ENCODE measurements at places on chromosomes 16 and 17.

GRCh38 chr16:29767062-29767461 is 11.0 kb upstream of the ZG16 start:
- no peak for DNase-seq

GRCh38 chr17:8469964-8470363 is 34.3 kb downstream of the NDEL1 start:
- DNase-seq, result no peak

DNA sequence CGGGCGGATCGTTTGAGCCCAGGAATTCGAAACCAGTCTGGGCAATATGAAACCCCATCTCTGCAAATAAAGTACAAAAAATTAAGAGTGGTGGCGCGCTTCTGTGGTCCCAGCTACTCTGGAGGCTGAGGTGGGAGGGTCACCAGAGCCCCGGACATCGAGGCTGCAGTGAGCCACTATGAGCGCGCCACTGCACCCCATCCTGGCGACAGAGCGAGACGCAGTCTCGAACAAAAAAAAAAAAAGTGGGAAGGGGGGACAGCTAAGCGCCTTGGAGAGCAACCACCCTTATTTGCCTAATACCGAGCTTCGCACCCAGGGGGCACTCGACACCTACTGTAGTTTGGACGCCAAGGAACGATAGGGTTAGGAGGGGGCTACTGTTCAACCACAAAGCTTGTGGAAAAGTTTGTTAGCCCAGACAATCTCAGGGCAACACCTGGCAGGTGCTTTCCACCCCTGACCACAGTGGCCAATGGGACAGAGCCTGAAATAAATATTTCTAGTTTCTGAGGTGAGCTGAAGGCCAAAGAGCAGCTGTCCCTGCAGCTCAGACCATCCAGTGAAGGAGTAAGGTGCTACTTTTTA is 847 bp upstream of the PSMC3IP start:
- peak; percentile 92 for DNase-seq

DNA sequence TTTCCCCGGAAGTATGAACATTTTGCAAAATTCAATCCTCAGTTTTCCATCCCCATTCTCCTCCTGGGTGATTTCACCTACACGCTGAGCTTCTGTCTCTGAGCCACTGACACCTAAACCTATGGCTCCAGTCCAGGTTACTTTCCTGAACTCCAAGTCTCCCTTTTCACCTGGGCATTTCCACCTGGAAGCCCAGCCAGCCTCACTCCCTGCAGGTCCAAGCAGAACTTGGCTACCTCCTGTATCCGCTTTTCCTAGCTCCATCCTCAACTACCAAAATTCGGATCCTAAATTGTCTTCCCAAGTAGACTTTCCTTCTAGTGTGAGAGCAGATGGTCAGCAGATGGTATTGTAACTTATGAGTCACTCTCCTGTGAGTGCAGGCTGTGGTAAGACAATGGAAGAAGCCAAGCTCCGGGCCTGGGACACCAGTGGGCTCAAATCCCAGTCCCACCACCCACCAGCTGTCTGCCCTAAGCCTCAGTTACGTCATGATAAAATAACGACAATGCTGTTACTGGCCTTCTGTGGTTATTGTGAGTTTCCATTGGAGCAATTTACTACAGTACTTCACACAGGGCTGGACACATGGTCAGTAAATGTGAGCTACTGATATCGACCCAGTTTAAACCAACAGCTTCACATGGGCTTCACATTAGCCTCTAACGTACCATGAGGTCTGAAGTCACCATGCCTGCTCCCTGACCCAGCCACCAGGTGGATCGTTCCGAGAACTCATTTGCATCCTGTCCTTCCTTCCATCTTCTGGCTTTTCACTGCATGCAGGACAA is 33.3 kb downstream of the PECAM1 start:
- peak; percentile 90 for DNase-seq

DNA sequence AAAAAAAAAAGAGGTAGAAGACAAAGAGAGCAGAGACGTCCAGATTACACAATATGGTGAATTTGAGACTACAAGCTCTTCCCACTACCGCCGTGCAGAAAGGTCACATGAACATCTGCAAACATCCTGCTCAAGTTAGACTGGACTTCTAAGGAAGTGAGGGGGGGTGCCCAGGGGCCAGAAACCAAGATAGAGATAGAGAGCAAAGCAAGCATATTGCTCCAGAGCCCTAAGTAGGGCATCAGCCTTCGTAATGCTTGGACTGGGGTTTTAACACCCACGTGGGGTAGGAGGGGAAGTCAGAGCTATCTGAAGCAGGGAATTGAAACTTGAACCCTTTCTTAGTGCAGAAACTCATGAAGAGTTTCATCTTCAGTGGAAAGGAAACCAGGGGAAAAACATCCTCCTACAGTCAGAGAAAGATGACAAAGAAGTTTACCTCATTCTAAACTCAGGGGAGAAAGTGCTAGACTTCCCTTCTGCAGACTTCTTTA is 8.7 kb downstream of the CLEC19A start:
- peak; percentile 42 for DNase-seq

DNA sequence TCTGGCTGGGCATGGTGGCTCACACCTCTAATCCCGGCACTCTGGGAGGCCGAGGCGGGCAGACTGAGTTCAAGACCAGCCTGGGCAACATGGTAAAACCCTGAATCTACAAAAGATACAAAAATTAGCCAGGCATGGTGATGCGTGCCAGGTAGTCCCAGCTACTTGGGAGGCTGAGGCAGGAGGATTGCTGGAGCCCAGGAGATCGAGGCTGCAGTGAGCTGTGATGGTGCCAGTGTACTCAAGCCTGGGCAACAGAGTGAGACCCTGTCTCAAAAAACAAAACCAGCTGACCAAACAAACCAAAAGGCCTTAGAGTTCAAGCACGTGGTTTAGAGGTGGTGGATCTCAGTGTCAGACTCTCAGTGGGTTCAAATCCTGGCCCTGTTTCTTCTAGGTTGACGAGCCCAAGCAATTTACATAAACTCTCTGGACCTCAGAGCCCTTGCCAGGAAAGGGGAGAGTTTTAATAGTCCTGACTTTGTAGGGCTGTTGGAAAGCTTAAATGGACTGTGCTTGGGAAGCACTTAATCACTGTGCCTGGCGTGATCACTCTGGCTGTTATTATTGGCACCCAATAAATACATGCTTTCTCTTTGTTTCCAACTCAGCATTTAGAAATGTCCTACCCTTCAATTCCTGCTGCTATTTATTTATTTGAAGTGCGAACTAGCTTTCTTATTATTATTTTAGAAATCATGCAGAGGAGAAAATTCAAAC is 44.7 kb downstream of the ABCC1 start:
- DNase-seq, result no peak

- no peak for DNase-seq
These were observed 108.8 kb upstream of the CORO6 start for GRCh38 chr17:29731589-29731929.

- no peak for DNase-seq
These were observed 24.0 kb downstream of the TNRC6A start for GRCh38 chr16:24753437-24753836.

DNA sequence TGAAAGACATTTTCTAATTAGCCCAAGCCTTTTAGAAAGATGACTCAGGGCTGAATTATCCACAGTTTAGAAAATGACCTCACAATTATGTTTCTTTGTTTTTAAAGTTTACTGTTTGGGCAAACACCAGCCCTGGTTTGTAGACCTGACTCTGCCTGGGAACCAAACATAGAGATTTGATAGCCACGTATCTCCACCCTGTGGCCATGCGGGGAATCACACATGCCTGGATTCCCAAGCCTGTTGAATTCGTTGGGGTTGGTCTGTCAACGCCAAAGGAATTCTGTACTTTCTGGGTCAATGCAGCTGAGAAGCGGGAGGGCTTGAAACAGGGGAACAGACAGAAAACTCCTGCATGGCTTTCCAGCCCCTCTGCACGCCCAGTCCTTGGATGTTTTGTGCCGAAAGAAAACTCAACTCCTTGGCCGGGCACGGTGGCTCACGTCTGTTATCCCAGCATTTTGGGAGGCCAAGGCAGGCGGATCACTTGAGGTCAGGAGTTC is 26.9 kb downstream of the CD300A start:
- DNase-seq, result peak; percentile 75

DNA sequence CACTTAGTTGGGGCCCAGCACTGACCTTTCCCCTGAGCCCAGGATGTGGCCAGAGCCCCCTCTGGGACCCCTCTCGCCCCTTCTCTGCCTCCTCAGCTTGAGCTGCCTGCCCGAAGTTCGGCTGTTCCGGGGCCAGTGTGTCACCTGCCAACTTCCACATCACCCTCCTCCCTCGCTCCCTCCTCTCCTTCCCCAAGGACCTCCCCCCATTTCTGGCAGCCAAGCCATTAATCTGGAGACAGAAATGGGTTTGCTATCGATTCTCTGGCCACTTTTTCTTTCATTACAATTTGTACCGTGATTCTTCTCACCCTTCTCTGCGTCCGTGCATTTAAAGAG is 8.8 kb upstream of the ADAM11 start:
- no peak for DNase-seq

- DNase-seq, result no peak
These were observed 17.4 kb downstream of the MFSD6L start for GRCh38 chr17:8781776-8782175.

- peak; percentile 64 for DNase-seq
These were observed 119.0 kb downstream of the SNX29 start for GRCh38 chr16:12095275-12096156.

- no peak for DNase-seq
These were observed 1.1 kb downstream of the C1QBP start for GRCh38 chr17:5437721-5438317.

- no peak for DNase-seq
These were observed 251.1 kb downstream of the MRTFB start for GRCh38 chr16:14322186-14322585.

- no peak for DNase-seq
These were observed 12.5 kb downstream of the NPTX1 start for GRCh38 chr17:80463784-80464400.

GRCh38 chr17:43924558-43924957 is 17.2 kb upstream of the MPP2 start:
- DNase-seq, result no peak

GRCh38 chr16:89845417-89845816 is 17.1 kb downstream of the SPIRE2 start:
- peak; percentile 64 for DNase-seq

DNA sequence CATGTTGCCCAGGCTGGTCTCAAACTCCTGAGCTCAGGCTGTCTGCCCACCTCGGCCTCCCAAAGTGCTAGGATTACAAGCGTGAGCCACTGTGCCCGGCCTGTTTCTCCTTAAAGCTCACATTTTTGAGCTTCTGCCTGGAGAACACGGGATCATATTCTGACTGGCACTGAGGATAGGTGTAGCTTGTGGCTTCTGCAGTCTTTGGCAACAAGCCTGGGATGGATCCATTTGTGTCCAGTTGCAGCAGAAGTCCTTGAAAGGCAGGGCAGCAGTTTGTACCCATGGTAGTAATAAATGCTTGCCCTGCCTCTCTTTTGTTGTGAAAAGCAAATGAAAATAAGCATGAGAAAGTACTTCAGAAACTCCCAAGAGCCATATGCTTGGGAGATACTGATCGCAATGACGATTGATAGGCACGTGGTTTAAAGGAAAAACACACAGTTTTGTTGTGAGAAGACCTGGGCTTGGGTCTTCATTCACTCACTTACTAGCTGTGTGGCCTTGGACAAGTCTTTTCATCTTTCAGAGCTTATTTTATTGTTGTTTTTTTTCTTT is 3.1 kb upstream of the CORO7 start:
- no peak for DNase-seq

- no peak for DNase-seq
These were observed 214.5 kb downstream of the HS3ST3A1 start for GRCh38 chr17:13387236-13387635.

GRCh38 chr17:65181237-65182061 is 44.3 kb downstream of the RGS9 start:
- peak; percentile 22 for DNase-seq

- no peak for DNase-seq
These were observed 67.9 kb downstream of the CPPED1 start for GRCh38 chr16:12735805-12736204.

GRCh38 chr17:78576389-78577112 is 645 bp downstream of the DNAH17 start:
- peak; percentile 18 for DNase-seq

GRCh38 chr17:78121801-78122215 is 6.7 kb downstream of the TMC6 start:
- DNase-seq, result no peak

- no peak for DNase-seq
These were observed 205.6 kb downstream of the GRIN2A start for GRCh38 chr16:9976601-9977000.

- DNase-seq, result no peak
These were observed 2.5 kb downstream of the ARHGAP27 start for GRCh38 chr17:45430006-45430737.

DNA sequence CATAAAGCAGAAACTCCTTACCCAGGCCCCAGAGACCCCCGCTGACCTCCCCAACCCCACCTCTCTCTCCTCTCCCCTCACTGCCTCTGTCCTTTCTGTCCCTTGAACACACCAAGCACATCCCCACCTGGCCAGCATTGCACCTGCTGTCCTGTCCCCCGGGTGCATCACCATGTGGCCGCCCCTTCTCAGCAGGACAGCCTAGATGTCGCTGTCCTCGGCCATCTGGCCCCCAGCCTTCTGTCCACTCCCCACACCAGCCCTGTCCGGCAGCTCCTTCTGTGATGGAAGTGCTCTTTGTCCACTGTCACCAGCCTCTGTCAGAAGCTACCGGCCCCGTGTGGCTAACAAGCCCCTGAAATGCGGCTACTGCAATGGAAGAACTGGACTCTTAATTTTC is 12.3 kb upstream of the MPRIP start:
- DNase-seq, result no peak

- DNase-seq, result no peak
These were observed 7.0 kb upstream of the ADAM11 start for GRCh38 chr17:44751806-44752205.

- no peak for DNase-seq
These were observed 15.1 kb downstream of the NQO1 start for GRCh38 chr16:69711115-69711740.

- peak; percentile 45 for DNase-seq
These were observed 1.0 kb downstream of the RSPRY1 start for GRCh38 chr16:57186872-57187854.

GRCh38 chr17:17401271-17401781 is 75.5 kb upstream of the MED9 start:
- peak; percentile 54 for DNase-seq

DNA sequence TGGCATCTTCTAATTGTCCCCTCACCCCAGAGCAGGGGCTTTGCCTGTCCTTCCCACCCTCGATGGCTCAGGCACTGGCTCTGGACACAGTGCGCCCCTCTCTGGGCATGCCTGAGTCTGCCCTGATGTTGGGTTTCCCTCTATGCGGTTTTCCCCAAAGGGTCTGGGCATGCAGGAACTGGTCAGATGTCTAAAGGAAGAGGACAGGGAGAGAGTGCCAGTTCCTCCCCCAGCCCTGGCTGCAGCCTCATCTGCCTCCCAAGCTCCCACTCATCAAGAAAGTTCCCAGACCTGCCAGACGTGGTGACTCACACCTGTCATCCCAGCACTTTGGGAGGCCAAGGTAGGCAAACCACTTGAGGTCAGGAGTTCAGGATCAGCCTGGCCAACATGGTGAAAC is 41.3 kb upstream of the PABPN1L start:
- DNase-seq, result no peak

Measured in NB4 (cell line).